Spleen (tissue), 13 donors: ENCODE measurements at places on chromosomes 7 and 10.

DNA sequence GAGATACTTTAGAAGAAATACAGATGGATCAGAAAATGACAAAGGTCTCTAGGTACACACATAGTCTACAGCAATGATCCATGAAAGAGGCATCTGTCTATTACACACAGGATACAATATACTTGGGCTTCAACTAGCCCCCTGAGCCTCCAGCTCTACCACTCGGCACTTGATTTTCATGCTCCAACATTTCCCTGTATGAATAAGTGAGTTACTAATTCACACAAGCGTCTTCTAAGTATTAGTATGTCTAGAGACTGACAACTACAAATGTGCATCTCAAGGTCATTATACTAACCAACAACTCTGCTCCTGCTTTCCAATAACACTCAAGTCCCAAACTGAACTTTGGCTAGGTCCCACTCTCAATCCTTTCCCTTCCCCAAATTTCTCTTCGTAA is 8.3 kb downstream of the FAM204A start:
- no peak for DNase-seq

- DNase-seq, result no peak
Measured at GRCh38 chr7:105493196-105493922, 28.7 kb downstream of the PUS7 start.

DNA sequence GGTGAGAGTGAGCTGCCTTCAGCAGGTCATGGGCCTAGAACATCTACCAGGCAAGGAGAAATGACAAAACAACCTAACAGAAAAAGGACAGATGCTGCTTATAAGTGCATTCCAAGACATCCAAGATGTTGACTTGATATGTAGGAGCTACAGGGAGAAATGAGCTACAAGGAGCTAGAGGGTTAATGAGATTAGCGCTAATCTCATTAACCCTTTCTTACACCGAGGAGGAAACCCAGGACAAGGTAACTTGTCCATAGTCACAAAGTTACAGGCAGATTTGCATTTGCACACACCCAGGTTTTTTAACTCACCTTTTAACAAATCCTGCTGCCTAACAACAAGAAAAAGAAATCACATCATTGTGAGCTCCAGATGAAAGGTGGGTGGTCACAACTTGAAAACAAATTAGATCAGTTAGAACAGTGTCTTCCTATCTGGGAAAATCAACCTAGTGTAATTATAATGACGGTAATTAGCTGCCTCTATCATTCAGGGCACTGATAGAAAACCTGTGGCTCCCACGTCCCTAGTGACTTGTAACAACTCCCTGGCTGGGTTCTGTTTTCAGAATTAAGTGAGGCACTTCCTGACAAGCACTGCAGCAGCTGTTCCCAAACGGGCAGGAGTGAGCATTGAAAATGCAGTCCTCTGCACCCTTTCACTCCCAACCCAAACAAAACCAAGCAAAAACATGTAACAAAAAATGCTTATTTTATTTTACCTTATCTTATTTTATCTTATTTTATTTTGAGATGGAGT is 5.7 kb downstream of the KIAA1549 start:
- no peak for DNase-seq

- no peak for DNase-seq
Measured at GRCh38 chr10:43888586-43888985, 239.9 kb upstream of the ZNF32 start.

GRCh38 chr7:135147899-135148721 is at the start of gene TMEM140:
Gene TMEM140 (plus strand): TSS chr7:135148072. CDS start chr7:135164442, 16,370 bp downstream.
- DNase-seq, result peak; percentile 86

GRCh38 chr10:35639728-35640401 is 2.2 kb downstream of the FZD8 start:
- peak; percentile 79 for DNase-seq

GRCh38 chr10:104487794-104488438 is 134.3 kb downstream of the CFAP58 start:
- DNase-seq, result no peak

- no peak for DNase-seq
Measured at GRCh38 chr7:18656362-18656761, 160.8 kb downstream of the HDAC9 start.

DNA sequence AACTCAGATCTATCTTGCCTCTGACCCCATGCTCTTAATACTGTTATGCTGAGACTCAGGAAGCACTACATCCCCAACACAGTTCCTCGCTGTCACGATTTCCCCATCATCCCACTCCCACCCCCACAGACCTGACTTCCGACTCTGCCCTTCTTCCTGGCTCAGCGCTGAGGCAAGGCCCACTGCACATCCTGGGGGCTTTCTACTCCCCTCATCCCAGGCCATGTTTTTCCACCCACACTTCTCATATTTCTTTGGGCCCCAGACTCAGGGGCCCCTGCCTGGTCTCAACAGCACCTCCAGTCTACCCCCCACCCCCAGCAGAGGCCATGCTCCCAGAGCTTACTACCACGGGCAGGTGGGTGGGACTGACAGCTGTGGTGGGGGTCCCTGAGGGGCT is 7.7 kb upstream of the NDST2 start:
- DNase-seq, result peak; percentile 75

GRCh38 chr7:112781110-112781509 is 9.1 kb downstream of the TMEM168 start:
- DNase-seq, result no peak
